ENCODE measurements at places on chromosomes 2 and 18.

DNA sequence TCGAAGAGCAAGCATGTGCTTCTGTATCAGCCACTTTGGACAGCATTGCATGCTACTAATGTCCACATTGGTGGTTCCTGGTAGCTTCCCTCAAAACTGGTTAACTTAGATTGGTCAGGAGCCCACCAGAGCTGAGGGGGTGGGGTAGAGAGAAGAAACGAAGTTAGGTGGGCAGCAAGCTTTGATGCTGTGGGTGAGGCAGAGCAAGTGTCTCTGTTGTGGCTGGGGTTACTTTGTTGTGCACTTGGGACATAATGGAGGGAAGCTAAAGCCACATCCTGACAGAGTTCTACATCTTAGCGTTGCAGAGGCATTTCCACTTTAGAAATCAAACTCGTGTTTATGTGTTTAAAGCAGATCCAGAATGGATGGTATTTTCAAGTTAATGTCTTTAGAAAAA is 82.7 kb downstream of the FAM168B start:
- H3K4me3 ChIP-seq: peak overlapping the region; percentile 15
- peaks cover 33% of the 10 kb centered on the region for H3K4me1 ChIP-seq
- peaks cover 7% of the 10 kb centered on the region for H3K27me3 ChIP-seq

- DNase-seq: peak; percentile 92
- H3K4me1 ChIP-seq: peaks cover 34% of the 10 kb centered on the region
- H3K36me3 ChIP-seq: peaks cover 18% of the 10 kb centered on the region
- H3K27me3 ChIP-seq: peaks cover 2% of the 10 kb centered on the region
- H3K27ac ChIP-seq: peak within 1 kb of the TSS; percentile 100
These were observed at the start of gene NEMP2 for GRCh38 chr2:190534310-190535120. NEMP2 (minus strand) TSS chr2:190534722; CDS start chr2:190534655, 67 bp downstream.

GRCh38 chr2:209525331-209525730 is 101.5 kb downstream of the MAP2 start:
- no peak overlapping the region for H3K4me3 ChIP-seq
- H3K36me3 ChIP-seq: no peaks in the 10 kb centered on the region
- H3K27me3 ChIP-seq: no peaks in the 10 kb centered on the region

DNA sequence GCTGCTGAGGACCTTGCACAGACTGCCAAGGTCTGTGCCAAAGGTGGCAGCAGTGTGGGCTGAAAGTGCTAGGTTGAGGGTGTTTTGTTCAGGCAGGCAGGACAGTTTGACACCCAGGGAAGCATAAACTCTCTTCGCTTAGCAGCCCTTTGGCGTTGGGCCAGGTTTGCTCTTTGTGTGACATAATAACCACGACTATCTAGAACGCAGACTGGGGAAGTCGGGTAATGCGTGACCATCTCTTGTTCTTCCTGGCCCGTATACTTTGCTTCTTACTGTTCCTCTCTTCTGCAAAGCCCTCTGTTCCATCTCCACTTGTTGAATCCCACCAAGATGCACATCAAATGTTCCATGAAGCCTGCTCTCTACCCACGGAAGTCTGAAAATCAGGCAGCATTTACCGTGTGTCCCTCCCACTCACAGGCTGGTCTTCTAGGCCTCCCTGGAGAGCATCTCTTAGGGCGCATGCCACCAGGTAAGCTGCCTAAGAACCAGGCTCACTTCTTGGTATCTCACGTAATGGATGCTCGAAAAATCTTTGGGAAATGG is 96.7 kb upstream of the LMAN1 start:
- H3K36me3 ChIP-seq: no peaks in the 10 kb centered on the region
- H3K27ac ChIP-seq: no peak overlapping the region
- no peak overlapping the region for H3K4me3 ChIP-seq
- H3K27me3 ChIP-seq: peaks cover 1% of the 10 kb centered on the region
- no peaks in the 10 kb centered on the region for H3K4me1 ChIP-seq

DNA sequence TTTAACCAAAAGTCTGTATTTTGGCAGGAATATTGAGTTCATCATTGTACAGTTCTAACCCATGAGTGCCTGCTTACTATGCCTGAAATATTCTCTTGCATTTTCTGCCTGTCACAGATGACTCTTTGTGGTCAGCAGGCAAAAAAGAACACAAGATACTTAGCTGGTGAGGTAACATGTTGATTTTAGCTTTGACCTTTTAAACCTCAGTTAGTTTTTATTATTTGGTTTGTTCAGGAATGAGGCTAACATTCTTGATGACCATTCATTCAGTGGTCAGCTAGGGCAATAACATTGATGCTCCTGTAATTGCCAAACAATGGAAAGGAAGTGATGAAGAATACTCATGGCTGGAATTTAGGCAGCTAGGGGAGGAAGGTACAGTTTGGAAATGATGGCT is 491.2 kb downstream of the PIK3C3 start:
- no peak overlapping the region for H3K27ac ChIP-seq
- peaks cover 2% of the 10 kb centered on the region for H3K27me3 ChIP-seq
- H3K4me3 ChIP-seq: no peak overlapping the region
- no peaks in the 10 kb centered on the region for H3K4me1 ChIP-seq
- no peaks in the 10 kb centered on the region for H3K36me3 ChIP-seq

DNA sequence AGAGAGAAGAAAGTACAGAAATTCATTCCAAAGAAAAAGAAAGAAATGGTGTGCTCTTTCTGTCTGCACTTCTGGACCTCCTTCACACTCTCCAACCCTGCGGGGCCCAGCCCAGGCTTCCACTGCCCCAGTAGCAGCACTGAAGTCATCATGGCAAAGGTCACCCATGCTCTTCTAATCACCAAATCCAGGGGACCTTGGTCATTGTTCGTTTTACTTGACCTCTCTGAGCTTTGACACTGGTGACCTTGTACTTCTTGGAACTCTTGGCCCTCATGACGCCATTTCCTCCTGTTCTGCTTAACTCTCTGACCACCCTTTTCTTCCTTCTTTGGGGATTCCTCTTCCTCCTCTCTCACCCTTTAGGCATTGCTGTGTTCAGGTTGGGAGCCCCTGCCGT is 105.6 kb downstream of the SMAD7 start:
- peaks cover 70% of the 10 kb centered on the region for H3K4me1 ChIP-seq
- DNase-seq: no peak
- H3K36me3 ChIP-seq: peaks cover 15% of the 10 kb centered on the region
- H3K4me3 ChIP-seq: peak overlapping the region; percentile 18
- peak overlapping the region; percentile 68 for H3K27ac ChIP-seq
- H3K27me3 ChIP-seq: peaks cover 12% of the 10 kb centered on the region

- H3K27me3 ChIP-seq: peaks cover 1% of the 10 kb centered on the region
- H3K27ac ChIP-seq: no peak overlapping the region
- DNase-seq: no peak
- no peak overlapping the region for H3K4me3 ChIP-seq
These were observed 8.3 kb downstream of the DDX1 start for GRCh38 chr2:15599994-15600393.

- H3K4me1 ChIP-seq: no peaks in the 10 kb centered on the region
- peaks cover 1% of the 10 kb centered on the region for H3K27me3 ChIP-seq
- no peak for DNase-seq
- no peaks in the 10 kb centered on the region for H3K36me3 ChIP-seq
- H3K27ac ChIP-seq: no peak overlapping the region
These were observed 251.7 kb upstream of the SIX2 start for GRCh38 chr2:45260946-45261345.

- no peaks in the 10 kb centered on the region for H3K36me3 ChIP-seq
- H3K4me3 ChIP-seq: peak within 1 kb of the TSS; percentile 79
- peaks cover 21% of the 10 kb centered on the region for H3K27me3 ChIP-seq
- peak within 1 kb of the TSS; percentile 58 for H3K27ac ChIP-seq
These were observed at the start of gene SH3RF3 for GRCh38 chr2:109128616-109129355. SH3RF3 (plus strand) TSS chr2:109129205.

DNA sequence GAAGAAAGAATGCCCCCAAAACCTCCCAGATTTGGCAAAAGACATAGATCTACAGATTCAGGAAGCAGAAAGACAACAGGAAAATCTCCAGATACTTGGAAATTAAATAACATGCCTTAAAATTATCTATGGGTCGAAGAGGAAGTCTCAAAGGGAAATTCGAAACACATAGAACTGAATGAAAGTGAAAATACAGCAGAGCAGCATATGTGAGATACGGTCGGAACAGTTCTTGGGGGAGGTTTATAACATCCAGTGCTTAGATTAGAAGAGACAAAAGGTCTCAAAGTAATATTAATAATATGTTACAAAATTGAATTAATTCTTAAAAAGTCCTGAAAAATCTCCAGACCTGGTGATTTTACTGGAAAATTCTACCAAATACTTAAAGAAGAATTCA is 14.3 kb downstream of the KCNG2 start:
- no peaks in the 10 kb centered on the region for H3K4me1 ChIP-seq
- no peak for DNase-seq
- no peak overlapping the region for H3K4me3 ChIP-seq

GRCh38 chr2:39020383-39020782 is 100.5 kb downstream of the SOS1 start:
- peaks cover 9% of the 10 kb centered on the region for H3K4me1 ChIP-seq
- H3K27ac ChIP-seq: no peak overlapping the region
- H3K4me3 ChIP-seq: no peak overlapping the region
- DNase-seq: no peak
- no peaks in the 10 kb centered on the region for H3K27me3 ChIP-seq

- no peak for DNase-seq
- no peak overlapping the region for H3K4me3 ChIP-seq
- H3K27me3 ChIP-seq: no peaks in the 10 kb centered on the region
- no peaks in the 10 kb centered on the region for H3K36me3 ChIP-seq
These were observed 152.3 kb downstream of the PAX3 start for GRCh38 chr2:222146488-222146887.

DNA sequence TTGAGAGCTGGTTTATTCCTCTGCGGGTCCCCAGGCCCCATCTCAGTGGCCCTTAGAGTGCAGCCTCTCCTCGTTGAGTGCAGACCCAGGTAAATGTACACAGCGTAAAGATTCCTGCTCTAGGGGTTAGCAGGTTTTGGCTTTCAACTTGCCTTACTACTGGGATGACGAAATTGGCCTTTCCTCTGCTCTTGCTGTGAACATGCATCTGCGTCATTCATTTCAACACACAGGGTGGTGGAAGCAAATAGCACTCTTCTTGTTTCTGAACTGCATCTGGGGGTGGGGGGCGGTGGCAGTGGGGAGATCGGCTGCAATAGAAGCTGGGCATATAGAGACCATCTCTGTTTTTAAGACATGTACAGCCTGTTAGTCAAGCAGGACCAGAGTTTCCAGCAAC is 16.5 kb upstream of the SLC16A14 start:
- no peak overlapping the region for H3K4me3 ChIP-seq
- H3K36me3 ChIP-seq: no peaks in the 10 kb centered on the region
- peaks cover 5% of the 10 kb centered on the region for H3K27me3 ChIP-seq

DNA sequence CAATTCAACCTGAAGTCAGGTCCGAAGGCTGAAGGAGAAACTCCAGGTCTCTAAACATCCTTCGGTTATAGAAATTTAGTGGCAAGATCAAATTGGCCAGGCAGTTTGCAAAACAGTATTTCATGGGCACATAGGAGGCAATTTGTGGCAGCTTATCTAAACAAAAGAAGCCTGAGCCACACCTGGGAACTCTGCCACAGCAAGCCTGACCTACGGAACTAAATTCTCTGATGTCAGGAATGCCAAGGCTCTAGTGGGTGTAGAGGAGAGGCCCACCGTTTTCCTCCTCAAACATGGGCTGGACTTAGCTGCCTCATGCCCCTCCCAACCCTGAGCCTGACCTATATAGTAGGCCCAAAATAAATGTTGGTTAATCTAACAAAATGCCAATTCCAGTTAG is 16.0 kb downstream of the SATB2 start:
- no peak for DNase-seq
- no peak overlapping the region for H3K4me3 ChIP-seq
- H3K36me3 ChIP-seq: no peaks in the 10 kb centered on the region
- no peak overlapping the region for H3K27ac ChIP-seq

DNA sequence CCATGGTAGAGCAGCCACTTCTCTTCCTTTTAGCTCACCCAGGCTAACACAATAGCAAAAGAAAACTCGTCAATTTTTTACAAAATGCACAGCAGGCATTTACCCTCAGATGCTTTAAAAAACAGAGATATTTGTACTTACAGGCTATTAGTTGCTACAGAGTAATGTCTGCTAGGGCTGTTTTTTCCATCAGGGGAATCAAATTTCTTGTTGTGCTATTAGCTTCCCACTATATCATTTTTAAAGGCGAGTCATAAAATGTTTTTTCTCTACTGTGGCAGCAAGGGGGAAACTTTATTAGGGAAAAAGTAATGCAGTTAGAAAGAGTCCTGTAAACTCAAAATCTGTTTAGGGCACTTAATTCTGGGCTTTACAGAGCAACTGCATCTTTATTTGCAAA is 277.9 kb upstream of the THSD7B start:
- H3K27me3 ChIP-seq: no peaks in the 10 kb centered on the region
- no peak for DNase-seq
- H3K27ac ChIP-seq: no peak overlapping the region
- H3K4me1 ChIP-seq: no peaks in the 10 kb centered on the region
- H3K36me3 ChIP-seq: no peaks in the 10 kb centered on the region
- no peak overlapping the region for H3K4me3 ChIP-seq

GRCh38 chr2:46422717-46423394 is 56.5 kb upstream of the TMEM247 start:
- no peak overlapping the region for H3K4me3 ChIP-seq
- H3K27ac ChIP-seq: no peak overlapping the region
- DNase-seq: no peak
- no peaks in the 10 kb centered on the region for H3K4me1 ChIP-seq
- H3K27me3 ChIP-seq: no peaks in the 10 kb centered on the region

DNA sequence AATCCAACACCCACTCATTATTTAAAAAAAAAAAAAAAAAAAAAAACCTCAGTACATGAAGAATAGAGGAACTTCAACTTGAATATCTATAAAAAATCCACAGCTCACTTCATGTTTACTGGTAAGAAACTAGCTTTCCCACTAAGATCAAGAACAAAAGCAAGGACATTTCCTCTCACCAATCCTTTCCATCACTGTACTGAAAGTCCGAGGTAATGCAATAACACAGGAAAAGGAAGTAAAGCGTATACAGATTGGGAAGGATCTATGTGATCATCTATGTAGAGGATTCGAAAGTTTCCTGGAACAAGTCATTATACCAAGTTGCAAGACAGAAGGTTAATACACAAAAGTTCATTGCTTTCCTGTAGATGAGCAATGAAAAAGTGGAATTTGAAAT is 63.2 kb downstream of the ROCK2 start:
- DNase-seq: no peak
- H3K27me3 ChIP-seq: no peaks in the 10 kb centered on the region
- peaks cover 33% of the 10 kb centered on the region for H3K36me3 ChIP-seq
- no peak overlapping the region for H3K27ac ChIP-seq
- no peak overlapping the region for H3K4me3 ChIP-seq
